ENCODE measurements at places on chromosomes 7 and 10.

DNA sequence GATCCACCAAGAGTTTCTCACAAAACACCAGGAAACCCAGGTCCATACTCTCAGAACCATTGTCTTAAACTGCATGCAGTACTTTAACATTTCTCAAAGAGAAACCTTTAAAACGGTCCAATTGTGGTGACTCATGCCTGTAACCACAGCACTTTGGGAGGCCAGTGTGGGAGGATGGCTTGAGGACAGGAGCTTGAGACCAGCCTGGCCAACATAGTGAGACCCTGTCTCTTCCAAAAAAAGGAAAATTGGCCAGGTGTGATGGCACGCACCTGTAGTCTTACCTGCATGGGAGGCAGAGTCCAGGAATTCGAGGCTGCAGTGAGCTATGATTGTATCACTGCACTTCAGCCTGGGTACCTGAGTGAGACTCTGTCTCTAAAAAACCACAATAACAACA, 97.5 kb upstream of the OIT3 start:
- DNase-seq = no peak

DNA sequence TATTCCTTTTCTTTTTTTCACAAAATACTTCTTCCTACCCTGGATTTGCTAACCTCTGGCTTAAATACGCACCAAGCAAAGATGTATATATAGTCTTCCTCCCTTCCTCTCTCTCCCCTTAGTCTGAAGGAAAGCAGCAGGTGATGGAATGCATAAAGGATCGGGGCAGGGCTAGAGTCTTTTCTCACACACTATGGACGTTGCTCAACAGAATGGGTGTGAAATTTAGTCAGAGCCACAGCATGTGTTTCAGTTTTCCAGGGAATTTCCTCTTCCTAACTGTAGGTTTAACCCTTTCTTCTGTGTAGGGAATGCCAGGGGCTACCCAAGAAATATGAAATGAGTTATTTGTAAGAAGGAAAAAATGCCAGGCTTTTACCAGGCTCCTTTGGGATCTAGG, 71.4 kb upstream of the NFKB2 start:
- DNase-seq = no peak

GRCh38 chr10:10985361-10985760, 32.3 kb upstream of the CELF2 start:
- DNase-seq = no peak

DNA sequence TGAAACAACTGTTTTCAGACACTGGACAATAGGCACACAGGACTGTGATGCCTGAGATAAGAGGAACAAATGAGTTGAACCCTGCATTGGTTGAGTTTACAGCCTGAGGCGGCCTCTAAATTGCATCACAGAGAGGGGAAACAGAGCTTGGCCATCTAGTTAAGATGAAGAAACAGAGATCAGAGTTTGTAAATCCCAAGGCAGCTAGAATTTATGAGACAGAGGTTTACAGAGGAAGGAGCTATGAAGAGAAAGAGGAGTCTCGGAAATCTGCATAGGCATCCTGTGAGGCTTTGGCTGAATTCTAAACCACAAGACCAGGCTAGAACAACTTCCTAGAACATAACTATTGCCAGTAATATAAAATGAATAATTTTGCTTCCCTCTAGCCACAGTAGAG, 41.0 kb upstream of the OIT3 start:
- no peak for DNase-seq

DNA sequence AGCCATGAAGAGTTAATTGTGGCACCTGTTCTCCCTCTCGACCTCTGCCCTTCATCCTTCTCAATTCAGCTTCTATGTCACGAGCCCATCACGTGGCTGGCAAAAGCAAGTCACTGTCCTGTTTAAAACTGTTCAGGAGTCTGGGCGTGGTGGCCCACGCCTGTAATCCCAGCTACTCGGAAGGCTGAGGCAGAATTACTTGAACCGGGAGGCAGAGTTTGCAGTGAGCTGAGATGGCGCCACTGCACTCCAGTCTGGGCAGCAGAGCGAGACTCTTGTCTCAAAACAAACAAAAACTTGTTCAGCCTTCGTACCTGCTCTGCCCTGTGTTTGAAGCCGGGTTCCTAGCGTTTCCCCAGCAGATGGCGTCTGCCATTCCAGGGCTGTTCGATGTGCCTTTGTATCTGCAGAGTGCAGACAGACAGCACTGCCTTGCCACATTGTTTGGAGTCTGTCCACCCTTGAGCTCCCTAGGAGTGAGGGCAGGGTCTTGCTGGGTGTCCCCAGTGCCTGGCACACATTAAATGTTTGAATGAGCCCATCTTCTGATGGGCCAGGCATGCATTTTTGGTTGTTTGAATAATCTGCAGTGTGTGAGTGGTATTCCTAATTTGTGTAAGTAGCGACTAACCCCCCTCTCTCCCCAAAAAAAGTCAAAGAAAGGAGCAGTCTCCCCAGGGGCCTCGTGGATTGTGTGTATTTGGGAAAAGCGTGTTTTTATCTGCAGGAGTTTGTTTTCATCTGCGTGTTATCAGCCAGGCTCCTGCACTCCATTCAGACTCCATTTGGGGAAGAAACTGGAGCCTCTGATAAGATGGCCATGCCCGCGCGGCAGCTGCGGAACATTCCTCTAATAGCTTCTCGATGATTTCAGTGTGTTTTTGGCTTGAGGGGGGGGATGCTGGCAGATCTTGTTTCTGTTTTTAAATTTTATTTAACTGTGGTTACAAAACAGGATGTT, 61.2 kb downstream of the DNAJB6 start:
- no peak for DNase-seq

- no peak for DNase-seq
Measured at GRCh38 chr7:45435131-45435530, 139.0 kb upstream of the ADCY1 start.

GRCh38 chr10:5196702-5197113, at the start of gene AKR1C4:
Gene AKR1C4, plus strand, starts transcription at chr10:5196837. Its CDS starts 31 bp downstream, at chr10:5196868.
- no peak for DNase-seq

- no peak for DNase-seq
Measured at GRCh38 chr7:21429786-21430574, 2.1 kb downstream of the SP4 start.
